ENCODE measurements at places on chromosomes 3 and 15.

- no peak for DNase-seq
Measured at GRCh38 chr3:41768363-41768762, 193.5 kb downstream of the ULK4 start.

DNA sequence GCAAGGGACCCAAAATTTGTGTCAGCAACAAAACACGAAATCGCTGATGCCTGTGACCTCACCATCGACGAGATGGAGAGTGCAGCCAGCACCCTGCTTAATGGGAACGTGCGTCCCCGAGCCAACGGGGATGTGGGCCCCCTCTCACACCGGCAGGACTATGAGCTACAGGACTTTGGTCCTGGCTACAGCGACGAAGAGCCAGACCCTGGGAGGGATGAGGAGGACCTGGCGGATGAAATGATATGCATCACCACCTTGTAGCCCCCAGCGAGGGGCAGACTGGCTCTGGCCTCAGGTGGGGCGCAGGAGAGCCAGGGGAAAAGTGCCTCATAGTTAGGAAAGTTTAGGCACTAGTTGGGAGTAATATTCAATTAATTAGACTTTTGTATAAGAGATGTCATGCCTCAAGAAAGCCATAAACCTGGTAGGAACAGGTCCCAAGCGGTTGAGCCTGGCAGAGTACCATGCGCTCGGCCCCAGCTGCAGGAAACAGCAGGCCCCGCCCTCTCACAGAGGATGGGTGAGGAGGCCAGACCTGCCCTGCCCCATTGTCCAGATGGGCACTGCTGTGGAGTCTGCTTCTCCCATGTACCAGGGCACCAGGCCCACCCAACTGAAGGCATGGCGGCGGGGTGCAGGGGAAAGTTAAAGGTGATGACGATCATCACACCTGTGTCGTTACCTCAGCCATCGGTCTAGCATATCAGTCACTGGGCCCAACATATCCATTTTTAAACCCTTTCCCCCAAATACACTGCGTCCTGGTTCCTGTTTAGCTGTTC is 34.9 kb downstream of the CHDH start:
- DNase-seq: no peak

- no peak for DNase-seq
Measured at GRCh38 chr3:23537101-23537551, 268.6 kb upstream of the UBE2E1 start.

DNA sequence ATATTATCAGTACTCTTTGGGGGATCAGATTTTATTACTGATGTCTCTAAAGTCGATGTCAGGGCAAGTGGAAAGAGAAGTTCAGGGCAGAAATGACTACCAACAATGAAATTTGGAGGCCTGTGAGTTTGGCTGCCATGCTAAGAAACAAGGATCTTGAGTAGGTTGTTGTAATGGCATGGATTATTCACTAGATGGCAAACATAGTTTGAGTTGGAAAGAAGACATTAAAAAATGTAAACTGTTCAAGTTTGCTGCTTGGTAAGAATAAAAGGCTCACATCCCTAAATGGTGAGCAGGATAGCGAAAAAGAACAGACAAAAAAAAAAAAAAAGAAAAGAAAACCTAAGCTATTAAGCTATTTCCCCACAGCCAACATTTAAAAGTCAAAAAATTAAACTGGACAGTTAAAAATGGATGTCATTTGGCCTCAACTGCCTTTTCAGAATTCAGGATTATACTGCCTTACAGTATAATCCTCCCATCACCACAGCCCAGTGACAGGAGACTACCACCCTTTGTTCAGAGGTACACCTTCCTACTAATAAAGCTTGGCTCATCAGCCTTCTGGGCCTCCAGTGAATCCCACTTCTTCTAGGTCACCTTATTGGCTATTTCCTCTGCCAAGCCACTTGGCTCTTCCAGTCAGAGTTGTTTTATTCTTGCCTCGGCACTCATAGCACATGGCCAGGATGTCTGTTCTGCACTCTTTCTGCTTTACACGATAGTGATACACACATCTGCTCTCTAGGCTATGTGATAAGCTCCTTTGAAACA is 163.7 kb downstream of the PLD1 start:
- DNase-seq: peak; percentile 76

DNA sequence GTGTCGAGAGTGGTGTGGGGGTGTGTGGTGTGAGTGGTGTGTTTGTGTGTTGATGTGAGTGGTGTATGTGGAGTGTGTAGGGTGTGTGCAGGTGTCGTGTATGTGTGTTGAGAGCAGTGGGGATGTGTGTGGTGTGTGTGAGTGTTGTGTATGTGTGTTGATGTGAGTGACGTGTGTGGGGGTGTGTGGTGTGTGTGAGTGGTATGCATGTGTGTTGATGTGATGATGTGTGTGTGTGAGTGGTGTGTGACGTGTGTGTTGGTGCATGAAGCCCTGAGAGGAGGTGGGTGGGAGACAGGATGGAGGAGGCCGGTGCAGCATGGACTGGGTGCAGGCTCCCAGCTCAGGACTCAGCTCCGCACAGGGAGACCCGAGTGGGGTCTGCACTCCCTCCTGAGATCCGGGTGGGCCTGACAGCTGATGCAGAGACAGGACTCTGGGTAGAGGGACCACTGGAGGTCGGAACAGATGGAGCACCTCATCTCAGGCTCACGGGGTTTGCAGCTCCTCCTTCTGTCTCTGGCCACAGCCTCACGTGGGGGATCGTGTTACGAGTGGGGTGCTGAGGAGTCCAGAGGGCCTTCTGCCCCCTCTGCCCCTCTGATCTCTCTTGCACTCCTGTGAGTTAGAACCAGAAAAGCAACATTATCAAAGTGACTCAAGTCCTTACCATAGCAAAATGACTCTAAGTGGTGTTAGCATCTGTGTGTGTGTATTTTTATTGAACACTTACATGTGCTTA is 41.3 kb downstream of the ARNT2 start:
- no peak for DNase-seq

GRCh38 chr3:35773417-35773816 is 134.1 kb downstream of the ARPP21 start:
- no peak for DNase-seq

- DNase-seq: no peak
Measured at GRCh38 chr3:37949866-37950265, 40.7 kb upstream of the VILL start.

GRCh38 chr3:71271596-71271995 is 311.9 kb downstream of the FOXP1 start:
- no peak for DNase-seq

DNA sequence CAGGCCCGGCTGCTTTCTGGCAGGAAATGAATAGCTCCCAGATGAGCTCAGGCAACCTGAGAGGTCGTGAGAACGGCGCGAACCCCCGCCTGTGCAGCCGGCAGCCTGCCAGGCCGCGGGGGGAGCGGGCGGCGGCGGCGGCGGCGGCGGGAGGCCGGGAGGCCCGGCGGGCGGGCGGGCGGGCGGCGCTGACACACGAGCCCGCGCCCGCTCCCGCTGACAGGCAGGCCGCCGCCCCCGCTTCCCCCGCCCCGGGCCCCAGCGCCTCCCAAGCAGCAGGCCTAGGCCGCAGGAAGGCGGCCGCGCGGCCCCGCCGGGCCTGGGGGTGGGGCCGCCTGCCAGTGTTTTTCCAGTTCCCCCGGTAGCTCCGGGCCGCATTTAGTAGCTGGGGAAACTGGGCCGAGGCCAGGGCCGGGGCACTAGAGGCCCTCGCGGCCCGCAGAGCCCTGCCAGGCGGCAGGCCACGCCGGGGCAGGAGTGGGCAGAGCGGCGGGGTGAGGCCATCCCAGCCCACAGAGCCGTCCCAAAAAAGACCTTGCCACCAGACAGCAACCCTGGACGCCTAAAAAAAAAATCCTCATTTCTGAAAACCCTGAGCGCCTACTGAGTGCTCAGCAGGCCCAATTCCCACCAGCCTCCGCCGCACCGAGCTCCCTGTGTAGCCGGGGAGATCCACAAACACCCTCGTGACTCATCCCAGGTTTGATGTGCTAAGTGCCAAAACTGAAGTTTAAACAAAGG is 5.6 kb downstream of the HES1 start:
- DNase-seq: peak; percentile 66

DNA sequence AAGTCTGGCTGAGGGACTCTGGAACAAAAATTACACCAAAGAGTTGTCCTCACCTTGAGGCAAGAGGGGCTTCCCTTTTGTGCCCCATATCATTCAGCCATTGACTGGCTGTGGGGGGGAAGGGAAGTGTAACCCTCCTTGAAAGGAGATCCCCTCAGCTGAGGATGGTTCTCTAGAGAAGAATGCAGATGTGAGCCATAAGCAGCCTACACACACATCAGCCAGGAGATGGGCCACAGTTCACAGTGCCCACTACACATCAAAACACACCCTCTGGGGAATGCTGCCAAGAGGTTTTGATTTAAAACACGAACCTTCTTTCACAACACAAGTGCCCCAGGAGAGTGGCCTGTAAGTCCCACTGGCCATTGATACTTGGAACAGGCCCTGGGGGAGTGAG is 231.2 kb upstream of the CTDSPL start:
- DNase-seq: no peak

- DNase-seq: no peak
Measured at GRCh38 chr15:83082730-83083386, 15.8 kb upstream of the BTBD1 start.

DNA sequence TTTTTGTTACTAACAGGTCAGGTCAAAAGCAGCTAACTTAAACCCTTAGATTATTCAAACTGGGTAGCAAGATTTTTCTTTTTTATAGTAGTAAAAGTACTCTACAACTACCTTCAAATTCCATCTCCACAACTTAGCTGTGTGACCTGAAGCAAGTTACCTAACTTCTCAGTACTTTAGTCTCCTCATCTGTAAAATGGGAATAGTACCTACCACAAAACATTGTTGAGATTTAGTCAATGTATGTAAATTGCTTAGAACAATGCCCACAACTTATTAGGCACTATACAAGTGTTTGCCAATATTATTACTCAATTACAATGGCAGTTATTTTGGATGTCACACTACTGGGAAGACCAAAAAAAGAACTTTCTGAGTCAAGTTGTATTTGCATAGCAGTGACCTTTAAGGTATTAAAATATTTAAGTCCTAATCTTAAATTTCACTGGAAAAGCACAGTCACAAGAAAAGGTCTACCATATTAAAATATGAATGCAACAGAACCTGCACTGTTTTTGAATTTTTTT is 2.9 kb downstream of the TASOR start:
- DNase-seq: no peak

- no peak for DNase-seq
Measured at GRCh38 chr15:60766391-60767128, 287.6 kb upstream of the ICE2 start.

DNA sequence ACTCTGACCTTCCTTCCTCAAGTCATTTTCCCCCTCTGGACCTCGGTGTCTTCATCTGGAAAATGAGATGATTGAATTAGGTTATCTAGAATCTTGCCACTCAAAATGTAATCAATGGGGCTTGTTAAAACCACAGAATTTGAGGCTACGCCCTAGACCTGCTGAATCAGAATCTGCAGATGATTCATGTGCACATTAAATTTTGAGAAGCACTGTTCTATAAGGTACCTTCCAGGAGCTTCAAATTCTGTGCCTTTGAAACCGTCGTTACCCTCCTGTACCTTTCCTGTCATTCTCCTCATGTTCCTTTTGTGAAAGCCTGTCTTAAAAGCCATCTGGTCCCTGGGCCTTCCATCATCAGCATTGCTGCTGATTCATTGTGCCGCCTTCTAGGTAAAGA is 172.4 kb upstream of the TOPAZ1 start:
- no peak for DNase-seq

DNA sequence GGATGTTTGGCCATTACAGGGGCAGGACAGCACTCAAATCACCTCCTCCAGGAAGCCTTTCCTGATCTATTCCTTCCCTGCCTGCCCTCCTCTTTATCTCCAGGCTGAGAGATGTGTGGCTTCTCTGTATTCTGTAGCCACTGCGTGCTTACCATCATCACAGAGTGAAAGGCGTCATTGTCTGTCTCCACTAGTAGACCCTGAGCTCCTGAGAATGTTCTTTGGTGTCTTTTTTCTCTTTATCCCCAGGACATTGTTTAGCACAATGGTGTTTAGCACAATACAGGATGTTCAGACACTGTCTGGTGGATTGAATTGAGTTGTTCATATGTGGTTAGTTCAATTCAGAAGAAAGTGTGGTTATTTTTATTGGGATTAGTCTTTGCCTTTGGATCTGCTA is 26.2 kb upstream of the LARS2 start:
- DNase-seq: peak; percentile 32

GRCh38 chr3:64873400-64873799 is 185.6 kb upstream of the ADAMTS9 start:
- peak; percentile 26 for DNase-seq

DNA sequence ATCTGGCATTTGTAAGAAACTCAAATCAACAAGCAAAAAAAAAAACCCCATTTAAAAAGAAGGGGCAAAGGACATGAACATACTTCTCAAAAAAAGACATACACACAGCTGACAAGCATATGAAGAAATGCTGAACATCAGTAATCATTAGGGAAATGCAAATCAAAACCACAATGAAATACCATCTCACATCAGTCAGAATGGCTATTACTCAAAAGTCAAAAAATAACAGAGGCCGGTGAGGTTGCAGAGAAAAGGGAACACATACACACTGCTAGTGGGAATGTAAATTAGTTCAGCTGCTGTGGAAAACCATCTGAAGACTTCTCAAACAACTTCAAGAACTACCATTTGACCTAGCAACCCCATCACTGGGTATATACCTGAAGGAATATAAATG is 199.4 kb upstream of the THBS1 start:
- DNase-seq: no peak

DNA sequence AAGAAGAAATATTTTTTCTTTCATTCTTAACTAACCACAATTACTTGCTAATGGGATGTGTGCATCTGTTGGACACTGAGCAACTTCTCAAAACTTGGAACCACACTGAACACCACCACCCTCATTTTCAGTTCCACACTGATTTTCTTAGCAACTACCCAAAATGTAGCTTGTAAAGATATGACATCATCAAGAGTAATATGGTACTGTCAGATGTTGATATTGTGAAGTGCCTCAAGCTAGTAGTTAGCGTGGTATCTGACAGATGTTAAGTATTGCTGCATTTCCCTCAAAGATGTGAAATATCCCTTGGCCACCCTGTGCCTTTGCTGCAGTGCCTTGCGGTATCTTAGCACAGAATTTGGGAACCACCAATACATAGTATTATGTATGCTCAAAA is 9.3 kb downstream of the RFTN1 start:
- DNase-seq: no peak

- DNase-seq: no peak
Measured at GRCh38 chr3:39272191-39272590, 7.6 kb downstream of the CX3CR1 start.

- DNase-seq: peak; percentile 20
Measured at GRCh38 chr3:5330152-5330810, 142.8 kb downstream of the EDEM1 start.

GRCh38 chr3:139771331-139771730 is 93.6 kb upstream of the NMNAT3 start:
- no peak for DNase-seq

DNA sequence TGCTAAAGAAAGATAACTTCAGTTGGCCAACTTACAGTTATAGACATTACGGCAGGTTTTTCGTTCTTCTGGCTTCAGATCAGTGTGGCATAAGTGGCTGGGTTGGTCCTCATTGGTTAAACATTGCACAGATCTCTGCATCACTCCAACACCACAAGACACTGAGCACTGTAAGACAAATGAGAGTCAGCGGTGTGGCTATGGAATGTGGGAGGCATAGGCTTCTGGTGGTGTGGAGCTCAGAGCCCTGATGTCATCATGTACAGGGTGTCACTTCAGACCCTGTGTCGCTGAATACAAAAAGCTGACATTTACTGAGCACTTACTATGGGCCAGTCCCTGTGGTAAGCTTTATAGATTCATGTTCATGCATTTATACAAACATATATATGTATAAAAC is 146.0 kb downstream of the ADAMTS9 start:
- DNase-seq: no peak

GRCh38 chr3:168865022-168865551 is 769.4 kb upstream of the GOLIM4 start:
- peak; percentile 24 for DNase-seq
